ENCODE measurements at places on chromosomes 5 and 9. TPM values are rescaled to one million over a fixed set of nuclear protein-coding genes. Genes with fewer than 3 reads are reported as not detected.

DNA sequence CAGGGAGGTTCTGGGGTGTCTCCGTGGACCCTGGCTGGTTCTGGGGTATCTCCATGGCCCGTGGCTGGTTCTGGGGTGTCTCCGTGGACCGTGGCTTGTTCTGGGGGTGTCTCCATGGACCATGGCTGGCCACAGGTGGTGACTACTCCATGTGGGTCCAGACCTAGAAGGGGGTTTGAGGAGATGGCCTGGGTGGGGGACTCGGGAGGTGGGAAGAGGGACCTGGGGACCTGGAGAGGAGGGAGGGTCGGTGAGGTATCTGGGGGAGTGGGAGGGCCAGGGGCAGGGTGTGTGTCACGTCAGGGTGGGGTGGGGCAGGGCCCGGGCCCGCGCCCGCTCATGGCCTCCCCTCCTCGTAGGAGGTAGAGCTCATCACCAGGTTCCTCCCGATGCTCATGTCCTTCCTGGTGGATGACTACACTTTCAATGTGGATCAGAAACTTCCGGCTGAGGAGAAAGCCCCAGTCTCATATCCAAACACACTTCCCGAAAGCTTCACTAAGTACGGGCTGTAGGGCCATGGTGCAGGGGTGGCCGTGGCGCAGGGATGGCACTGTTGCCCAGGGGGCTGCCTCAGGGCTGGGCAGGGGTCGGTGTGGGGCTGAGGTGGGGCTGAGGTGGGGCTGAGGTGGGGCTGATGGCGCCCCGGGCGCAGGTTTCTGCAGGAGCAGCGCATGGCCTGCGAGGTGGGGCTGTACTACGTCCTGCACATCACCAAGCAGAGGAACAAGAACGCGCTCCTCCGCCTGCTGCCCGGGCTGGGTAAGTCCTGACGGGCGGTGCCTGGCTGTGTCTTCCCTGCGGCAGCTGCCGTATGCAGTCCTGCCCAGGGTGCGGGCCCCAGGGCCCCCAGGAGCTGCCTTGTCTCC is 10.7 kb upstream of the TOR4A start:
- no peak for DNase-seq

DNA sequence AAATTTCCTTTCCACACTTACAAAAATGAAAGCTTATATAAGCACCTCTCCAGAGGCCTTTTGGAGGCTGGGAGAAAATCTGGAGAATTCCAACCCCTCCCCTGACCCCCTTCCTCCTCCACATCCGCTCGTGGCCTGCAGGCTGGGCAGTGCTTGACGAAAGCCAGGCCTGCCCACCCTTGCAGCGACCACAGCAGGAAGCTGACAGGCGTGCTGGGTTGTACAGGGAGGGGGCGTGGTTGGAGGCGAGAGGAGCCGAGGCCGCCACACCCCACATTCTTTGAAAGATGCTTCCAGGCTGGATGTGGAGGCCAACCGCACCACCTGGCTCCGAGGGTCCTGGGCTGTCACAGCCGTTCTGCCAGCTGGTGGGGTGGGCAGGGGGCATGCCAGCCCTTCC is 47.8 kb upstream of the IER5L start:
- peak; percentile 91 for DNase-seq

DNA sequence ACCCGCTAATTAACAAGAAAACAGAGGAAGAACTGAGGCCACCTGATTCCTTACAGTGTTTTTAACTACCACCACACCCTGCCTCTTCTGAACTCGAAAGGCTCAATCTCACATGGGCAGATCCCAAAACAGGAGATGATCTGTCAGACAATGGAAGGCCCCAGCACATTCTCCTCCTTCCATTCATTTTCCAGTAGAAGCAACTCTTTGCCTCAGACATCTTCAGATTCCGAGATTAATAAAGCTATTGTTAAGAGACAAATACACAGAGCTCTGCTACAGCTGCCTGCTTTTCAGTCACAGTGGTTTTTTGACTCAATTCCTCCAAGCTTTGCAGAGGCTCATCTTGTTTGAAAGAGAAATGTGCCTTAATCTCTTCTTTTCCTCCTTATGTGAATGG is 127.2 kb upstream of the ADAMTSL1 start:
- DNase-seq, result no peak

- DNase-seq, result no peak
These were observed 240.2 kb downstream of the RFX3 start for GRCh38 chr9:3285365-3286161.

DNA sequence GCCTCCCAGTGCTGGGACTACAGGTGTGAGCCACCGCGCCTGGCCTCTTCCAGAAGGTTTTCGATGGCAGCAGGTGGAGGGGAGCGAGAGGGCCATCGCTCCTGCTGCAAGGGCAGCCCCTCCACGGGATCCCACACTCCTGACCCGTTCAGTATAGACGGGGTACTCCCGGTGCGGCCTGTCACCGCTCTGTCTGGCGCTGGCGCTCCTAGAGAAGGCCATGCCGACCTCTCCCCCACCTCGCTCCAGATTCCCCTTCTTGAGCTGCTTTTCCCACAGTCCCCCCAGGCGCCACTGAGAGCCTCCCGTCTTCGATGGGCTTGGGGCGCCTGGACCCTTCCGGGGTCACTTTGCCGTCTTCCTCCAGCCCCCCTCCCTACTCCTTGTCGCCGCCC is 4.3 kb upstream of the SQSTM1 start:
- no peak for DNase-seq

DNA sequence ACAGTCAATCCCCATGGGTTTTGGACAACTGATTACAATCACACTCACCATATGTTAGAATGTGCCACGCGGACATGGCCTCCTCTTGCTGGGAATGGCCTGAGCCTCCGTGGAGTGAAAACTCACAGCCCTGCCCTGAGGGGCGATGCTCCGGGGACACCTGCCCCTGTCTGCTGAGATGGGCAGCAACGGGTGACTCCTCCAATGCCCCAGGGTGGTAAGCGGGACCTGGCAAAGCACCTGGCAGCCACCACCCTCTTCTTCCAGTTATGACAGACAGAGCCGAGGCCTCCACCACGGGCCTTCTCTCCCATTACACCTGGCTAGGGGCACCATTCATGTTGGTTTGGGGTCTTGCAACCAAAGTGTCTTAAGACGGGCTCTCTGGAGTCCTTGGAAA is 94.9 kb upstream of the COL5A1 start:
- no peak for DNase-seq

- DNase-seq, result no peak
These were observed 10.3 kb upstream of the C9orf40 start for GRCh38 chr9:74963056-74963455.

CDH18 gene
- not detected for total RNA-seq

- no peak for DNase-seq
These were observed 164.0 kb upstream of the ZNF608 start for GRCh38 chr5:124910354-124911016.

DNA sequence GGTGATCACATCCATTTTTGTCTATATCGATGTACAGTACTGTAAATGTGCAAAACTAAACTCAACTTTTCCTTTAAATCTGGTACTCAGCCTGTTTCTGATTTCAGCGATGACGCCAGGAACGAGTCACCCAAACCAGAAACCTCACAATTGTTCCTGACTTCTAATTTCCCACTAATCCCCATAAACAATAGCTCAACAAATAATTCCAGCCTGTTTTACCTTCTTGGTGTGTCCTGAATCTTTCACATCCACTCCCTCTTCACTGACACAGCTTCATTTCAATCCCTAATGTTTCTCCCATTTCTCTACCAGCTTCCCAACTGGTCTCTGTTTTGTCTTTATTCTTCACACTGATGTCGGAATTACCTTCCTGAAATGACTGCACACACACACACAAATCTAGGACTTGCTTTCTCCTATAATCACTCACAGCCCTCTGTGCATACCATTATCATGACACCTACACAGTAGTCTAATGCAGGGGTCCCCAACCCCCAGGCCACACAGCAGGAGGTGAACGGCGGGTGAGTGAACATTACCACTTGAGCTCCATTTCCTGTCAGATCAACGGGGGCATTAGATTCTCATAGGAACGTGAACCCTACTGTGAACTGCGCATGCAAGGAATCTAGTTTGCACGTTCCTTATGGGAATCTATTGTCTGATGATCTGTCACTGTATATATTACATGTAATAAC is 97.8 kb upstream of the SLC30A5 start:
- DNase-seq, result no peak

UBAC1 gene
- total RNA-seq, result 27.4 TPM

NLN gene
- 7.2 TPM for total RNA-seq

TLR4 gene
- total RNA-seq, result 11.2 TPM
